T-helper 17 cell (primary cell): ENCODE measurements at places on chromosomes 7 and 10. TPM values are rescaled to one million over a fixed set of nuclear protein-coding genes. Genes with fewer than 3 reads are reported as not detected.
A peak's percentile ranks its signal among the peaks of the same experiment; 100 is the strongest.

- DNase-seq, result peak; percentile 39
Observed at GRCh38 chr7:95324431-95324830, at the start of gene PON1. PON1 (minus strand) TSS chr7:95324532; CDS start chr7:95324475, 57 bp downstream.

GRCh38 chr10:95503526-95503925 lies 57.6 kb downstream of the SORBS1 start:
- DNase-seq, result no peak

DNA sequence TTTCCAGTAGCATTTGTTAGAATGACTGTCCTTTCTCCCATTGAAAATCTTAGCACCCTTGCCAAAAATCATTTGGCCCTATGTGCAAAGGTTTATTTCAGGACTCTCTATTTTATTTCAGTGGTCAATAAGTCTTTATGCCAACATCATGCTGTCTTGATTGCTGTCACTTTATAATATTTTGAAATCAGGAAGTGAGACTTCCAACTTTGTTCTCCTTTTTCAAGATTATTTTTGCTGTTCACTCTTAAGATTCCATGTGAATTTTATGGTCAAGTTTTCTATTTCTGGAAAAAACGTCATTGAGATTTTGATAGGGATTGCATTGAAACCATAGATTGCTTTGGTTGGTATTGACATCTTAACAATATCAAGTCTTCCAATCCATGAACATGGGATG lies 65.1 kb downstream of the PAXIP1 start:
- no peak for DNase-seq

DNA sequence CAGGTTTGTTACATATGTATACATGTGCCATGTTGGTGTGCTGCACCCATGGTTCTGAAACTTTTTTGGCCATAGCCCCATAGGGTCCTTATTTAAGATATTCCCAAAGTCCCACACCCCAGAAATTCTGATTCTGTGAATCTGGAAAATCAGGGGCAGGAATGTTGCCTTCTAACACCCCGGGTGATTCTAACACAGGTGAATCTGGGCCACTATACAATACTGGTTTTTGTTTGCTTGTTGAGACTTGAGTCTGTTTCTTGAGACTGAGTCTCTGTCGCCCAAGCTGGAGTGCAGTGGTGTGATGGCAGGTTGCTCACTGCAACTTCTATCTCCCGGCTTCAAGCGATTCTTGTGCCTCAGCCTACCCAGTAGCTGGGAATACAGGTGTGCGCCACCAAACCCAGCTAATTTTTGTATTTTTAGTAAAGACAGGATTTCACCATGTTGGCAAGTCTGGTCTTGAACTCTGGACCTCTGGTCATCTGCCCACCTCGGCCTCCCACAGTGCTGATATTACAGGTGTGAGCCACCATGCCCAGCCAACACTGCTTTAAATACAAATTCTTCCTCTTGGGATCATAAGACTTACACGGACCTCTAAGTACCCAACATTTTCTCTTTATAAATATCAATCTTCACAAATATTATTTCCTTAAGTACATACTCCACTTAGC lies 16.9 kb upstream of the PHYH start:
- no peak for DNase-seq

DNA sequence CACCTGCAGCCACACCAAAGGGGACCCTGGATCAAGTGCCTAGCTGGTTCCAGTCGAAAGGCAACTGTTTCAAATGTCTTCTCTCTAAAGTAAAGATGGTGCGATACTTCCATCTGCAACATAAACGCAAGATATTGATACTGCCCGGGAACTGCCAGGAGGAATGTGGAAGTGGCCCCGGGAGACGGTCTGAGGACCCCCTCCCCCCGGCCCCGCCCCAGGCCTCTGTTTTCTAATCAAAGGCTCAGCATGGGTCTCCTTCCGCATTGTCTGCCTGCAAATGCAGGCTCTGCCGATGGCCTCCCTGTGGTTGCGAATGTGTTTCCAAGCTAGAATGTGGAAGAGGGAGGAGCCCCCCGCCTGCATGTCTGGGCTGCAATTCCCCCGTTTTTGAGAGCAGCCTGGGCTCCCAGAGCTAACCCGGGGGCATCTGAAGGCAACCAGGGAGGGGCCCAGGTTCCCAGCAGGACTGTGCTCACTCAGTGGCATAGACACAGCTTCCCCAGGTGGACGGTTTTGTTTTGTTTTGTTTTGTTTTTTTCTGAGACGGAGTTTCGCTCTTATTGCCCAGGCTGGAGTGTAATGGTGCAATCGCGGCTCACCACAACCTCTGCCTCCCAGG lies 223.9 kb upstream of the PPP2R2D start:
- DNase-seq, result no peak

GRCh38 chr10:93221171-93221496 lies 147.4 kb downstream of the CYP26A1 start:
- no peak for DNase-seq

Gene JCAD
- not detected for total RNA-seq

- DNase-seq, result no peak
Observed at GRCh38 chr7:122972056-122972455, 23.4 kb downstream of the TAS2R16 start.

- DNase-seq, result no peak
Observed at GRCh38 chr7:111518264-111518663, 44.0 kb downstream of the IMMP2L start.

Gene SPDYE2B
- total RNA-seq, result not detected

GRCh38 chr10:43905512-43906236 lies 257.0 kb upstream of the ZNF32 start:
- DNase-seq, result no peak
